ENCODE measurements at places on chromosomes 1 and 21.

GRCh38 chr21:42227909-42228708 lies 9.2 kb downstream of the ABCG1 start:
- DNase-seq: peak; percentile 85

GRCh38 chr1:44025816-44026215 lies 5.4 kb downstream of the SLC6A9 start:
- no peak for DNase-seq

- no peak for DNase-seq
Measured at GRCh38 chr1:20322825-20323612, 32.3 kb downstream of the VWA5B1 start.

GRCh38 chr1:183480971-183481441 lies 8.7 kb downstream of the SMG7 start:
- DNase-seq: no peak

DNA sequence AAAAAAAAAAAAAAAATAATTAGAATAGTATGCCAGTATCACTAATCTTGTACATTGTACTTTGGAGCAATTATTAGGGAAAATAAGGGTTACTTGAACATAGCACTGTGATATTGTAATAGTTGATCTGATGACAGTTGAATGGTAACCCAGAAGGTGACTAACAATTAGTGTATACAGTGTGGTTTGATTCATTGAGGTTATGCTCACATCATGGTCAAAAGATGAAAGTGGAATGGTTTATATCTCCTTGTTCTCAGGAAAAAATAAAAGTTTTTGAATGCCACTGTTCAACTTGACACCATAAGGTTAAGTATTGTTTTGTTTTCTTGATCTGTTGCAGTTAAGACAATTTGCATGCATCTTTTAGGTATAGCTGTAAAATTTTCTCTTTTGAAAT lies 87.0 kb downstream of the GPR52 start:
- no peak for DNase-seq

DNA sequence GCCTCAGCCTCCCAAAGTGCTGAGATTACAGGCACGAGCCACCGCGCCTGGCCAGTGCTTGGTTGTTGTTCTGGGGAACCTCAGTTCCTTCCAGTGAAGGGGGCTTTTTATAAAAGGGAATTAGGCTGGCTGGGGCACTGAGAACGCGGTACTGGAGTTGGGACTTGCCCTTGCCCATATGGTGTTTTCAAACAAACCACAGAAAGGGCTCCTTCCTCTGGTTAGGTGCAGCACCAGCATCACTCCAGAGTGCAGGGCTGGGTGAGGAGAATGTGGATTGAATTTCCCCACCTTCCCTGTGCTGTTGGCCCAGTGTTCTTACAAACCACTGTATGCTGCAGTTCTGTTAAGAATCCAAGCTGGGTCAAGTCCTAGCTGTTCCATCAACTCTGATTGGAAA lies 5.3 kb downstream of the MAN1C1 start:
- DNase-seq: no peak

DNA sequence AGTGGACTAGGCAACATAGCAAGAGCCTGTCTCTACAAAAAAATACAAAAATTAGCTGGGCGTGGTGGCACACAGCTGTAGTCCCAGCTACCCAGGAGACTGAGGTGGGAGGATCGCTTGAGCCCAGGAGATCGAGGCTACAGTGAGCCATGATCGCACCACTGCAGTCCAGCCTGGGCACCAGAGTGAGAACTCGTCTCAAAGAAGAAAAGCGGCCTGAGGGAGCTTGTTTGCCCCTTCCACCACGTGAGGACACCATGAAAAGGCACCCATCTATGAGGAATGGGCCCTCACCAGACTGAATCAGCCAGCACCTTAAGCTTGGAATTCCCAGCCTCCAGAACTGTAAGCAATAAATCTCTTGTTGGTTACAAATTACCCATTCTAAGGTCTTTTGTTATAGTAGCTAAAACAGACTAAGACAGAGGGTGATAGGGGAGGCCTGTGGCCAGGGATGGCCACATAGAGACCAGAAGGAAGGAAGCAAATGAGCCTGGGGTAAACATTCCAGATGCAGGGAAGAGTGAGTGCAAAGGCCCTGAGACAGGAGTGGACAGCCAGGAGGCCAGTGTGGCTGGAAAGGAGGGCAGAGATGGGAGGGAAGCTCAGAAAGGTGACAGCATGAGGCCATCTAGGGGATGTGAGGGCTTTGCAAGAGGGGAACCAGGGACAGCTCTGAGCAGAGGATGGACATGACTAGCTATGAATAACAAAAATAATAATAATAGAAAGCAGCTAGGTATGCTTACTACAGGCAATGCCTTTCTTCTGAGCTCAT lies 120.1 kb downstream of the MATN1 start:
- DNase-seq: no peak

DNA sequence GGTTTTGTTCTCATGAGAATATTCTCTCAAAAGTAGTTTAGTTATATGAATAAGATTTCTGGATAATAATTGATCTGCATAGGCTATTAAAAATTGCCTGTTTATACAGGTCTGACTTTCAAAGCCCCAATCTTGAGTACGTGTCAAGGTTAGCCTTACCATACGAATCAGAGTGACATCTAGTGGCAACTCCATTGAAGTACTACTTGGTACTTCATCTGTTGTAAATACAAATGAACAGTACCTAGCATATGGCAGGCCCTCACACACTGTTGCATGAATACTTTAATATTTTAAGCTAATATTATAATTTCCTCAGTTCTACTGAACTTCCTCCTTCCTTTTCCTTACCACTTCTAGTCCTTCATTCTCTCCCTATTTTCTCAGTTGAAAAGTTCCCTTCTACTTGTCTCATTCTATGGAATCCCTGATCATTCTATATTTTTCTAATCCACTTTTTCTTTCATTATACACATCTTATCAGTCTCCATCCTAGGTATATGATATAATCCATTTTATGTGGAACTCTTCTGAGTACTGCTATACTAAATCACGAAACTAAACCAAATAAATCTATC lies 101.2 kb downstream of the AKT3 start:
- DNase-seq: no peak

DNA sequence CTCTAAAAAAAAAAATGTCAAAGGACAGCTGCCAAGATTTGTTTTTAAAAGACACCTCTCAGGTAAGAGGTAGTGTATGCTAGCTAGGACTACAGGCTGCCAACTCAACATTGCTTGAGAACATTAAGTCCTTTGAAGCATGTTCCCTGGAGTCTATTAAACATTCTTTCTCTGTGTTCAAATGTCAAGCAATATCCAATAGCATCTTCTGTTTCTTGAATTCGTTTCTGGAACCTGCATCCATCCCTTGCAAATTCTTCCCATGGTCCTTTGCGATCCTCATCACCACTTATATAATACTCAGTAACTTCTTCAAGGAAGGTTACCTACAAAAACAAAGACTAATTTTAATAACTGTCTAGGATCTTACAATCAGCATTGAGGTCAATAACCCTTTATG lies 5.6 kb downstream of the PPP1R15B start:
- DNase-seq: no peak

GRCh38 chr21:40377135-40377534 lies 469.8 kb downstream of the DSCAM start:
- DNase-seq: no peak

DNA sequence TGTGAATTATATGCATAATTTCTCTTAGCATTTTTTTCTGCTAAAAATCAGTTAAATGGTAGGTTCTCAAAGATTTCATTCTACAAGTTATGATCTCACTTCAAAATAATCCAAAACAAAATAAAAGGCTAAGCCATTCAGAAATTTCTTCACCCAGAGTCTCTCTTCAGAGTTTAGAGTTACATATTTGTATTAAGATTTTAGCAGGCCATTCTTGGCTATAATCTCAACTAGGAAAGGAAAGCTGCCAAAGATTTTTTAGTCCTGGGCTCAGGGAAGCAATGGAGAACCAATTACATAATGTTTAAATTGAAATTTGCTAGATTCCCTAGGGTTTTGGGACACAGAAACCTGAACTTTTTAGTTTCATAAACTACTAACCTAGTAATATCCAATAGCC lies 245.0 kb downstream of the USH2A start:
- no peak for DNase-seq

DNA sequence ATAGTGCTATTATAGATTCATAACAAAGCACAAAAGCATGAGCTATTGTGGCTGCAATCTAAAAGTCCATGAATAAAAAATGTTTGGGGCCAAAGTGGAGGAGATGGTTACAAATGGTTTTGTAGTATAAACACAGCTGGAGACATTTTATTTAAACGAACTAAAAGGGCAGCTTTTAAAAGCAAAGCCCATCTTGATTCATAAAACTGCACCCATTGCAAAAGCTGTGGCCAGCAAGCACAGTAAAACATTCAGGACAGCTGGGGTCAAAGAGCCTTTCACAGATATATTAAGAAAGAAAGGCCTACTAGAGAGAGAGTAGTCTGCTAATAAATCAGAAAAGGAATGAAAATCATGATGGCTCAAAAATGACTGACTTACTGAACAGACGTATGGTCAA lies 520.8 kb downstream of the NUF2 start:
- DNase-seq: no peak

DNA sequence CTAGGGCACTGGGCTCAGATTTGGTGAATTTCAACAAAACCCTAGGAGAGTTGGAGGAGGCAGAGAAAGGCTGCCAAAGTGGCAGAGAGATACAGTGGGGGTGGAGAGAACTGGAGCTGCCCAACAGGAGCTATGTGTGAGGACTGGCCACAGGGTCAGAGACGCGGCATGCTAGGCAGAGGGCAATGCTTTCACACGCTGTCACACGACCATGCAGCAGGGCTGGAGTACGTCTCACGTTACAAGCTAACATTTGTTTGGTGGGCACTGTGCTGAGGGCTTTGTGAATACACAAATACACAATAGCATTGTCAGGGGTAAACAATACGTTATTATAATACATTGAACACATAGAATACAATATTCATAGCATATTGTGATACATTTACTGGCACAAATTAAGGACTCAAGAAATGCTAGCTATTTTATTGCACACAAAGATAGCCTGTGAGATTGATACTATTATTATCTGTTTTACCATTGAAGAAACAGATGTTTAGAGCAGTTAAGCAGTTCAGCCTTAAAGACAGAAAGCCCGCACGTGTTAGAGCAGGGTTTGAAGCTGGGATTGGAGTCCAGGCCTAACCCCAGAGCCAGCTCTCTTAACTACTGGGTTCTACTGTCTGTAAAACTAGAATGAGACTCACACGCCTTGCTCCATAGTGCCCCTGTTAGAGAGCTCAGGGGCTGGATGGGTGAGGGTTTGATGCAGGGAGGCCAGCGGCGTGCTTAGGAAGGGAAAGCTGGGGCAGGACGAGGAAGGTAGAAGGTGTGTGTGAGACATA lies 4.5 kb downstream of the RAB7B start:
- no peak for DNase-seq

GRCh38 chr21:34189506-34189905 lies 116.1 kb downstream of the MRPS6 start:
- DNase-seq: no peak

DNA sequence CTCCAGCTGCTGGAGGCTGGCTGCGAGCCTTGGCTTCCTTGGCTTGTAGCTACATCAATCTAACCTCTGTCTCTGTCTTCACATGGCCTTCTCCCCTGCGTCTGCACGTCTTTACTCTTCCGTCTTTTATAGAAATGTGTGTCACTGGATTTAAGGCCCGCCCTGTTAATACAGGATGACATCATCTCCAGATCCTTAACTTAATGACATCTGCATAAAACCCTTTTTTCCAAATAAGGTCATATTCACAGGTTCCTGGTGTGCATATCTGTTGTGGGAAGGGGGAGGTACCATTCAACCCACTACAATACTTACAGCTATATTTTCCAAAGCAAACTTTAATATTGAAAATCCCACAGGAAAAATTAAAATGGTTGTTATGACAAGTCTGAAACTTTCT lies 165.3 kb upstream of the FOXD3 start:
- DNase-seq: no peak

GRCh38 chr1:94068096-94068998 lies 52.6 kb downstream of the ABCA4 start:
- DNase-seq: no peak

DNA sequence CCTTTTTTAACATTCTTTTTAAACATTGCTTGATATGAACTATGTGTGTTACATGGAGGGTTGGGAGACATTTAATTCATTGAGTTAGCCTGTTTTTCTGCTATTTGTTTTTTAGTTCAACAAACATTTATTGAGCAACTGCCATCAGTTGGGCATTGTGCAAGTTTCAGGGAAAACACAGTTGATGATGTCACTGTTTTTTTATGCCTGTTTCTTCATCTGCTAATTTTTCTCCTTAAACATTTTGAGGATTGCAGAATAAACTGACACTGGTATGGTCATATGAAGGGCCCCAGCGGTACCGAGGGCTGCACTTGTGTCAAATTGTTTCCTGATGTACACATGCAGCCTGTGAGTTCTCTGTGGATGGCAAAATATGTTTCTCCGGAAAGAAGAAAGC lies 253.0 kb downstream of the FGGY start:
- DNase-seq: no peak

GRCh38 chr1:159880430-159880829 lies 18.0 kb upstream of the VSIG8 start:
- DNase-seq: no peak

- DNase-seq: no peak
Measured at GRCh38 chr1:27967884-27968466, 8.2 kb downstream of the XKR8 start.

- no peak for DNase-seq
Measured at GRCh38 chr1:103267893-103268292, 159.6 kb upstream of the COL11A1 start.

Data from stimulated activated CD8-positive, alpha-beta memory T cell treated with anti-CD3 and anti-CD28 coated beads, Interleukin-4, amount 100 ng/mL, for 4 hours (primary cell).